ENCODE measurements at places on chromosomes 5 and 9. TPM values are rescaled to one million over a fixed set of nuclear protein-coding genes. Genes with fewer than 3 reads are reported as not detected.

OR1J2 gene
- not detected for polyA plus RNA-seq

MYO10 gene
- 42.5 TPM for polyA plus RNA-seq

ELL2 gene
- 10.1 TPM for polyA plus RNA-seq

MLANA gene
- polyA plus RNA-seq = 0.61 TPM

GPR150 gene
- polyA plus RNA-seq = not detected

BRD8 gene
- 125 TPM for polyA plus RNA-seq

FUBP3 gene
- polyA plus RNA-seq = 84.3 TPM

TRMT10B gene
- polyA plus RNA-seq = 19.0 TPM

WDR38 gene
- polyA plus RNA-seq = 0.48 TPM

FGF1 gene
- polyA plus RNA-seq = 16.1 TPM

EIF4E1B gene
- not detected for polyA plus RNA-seq

Data from right renal pelvis (tissue), 4 donors.